ENCODE measurements at places on chromosomes 7 and 10. TPM values are rescaled to one million over a fixed set of nuclear protein-coding genes. Genes with fewer than 3 reads are reported as not detected.
A peak's percentile ranks its signal among the peaks of the same experiment; 100 is the strongest.

GRCh38 chr7:112930787-112931186 is 140.6 kb upstream of the TMEM168 start:
- DNase-seq, result no peak

GRCh38 chr10:20233423-20233822 is 417.2 kb downstream of the PLXDC2 start:
- no peak for DNase-seq

GRCh38 chr7:84549409-84549808 is 354.8 kb upstream of the SEMA3A start:
- no peak for DNase-seq

The UROS gene
- 44.5 TPM for total RNA-seq

- no peak for DNase-seq
Measured at GRCh38 chr10:33476757-33477273, 142.3 kb upstream of the NRP1 start.

The NAT16 gene
- not detected for total RNA-seq

GRCh38 chr7:2013381-2014311 is 219.1 kb downstream of the MAD1L1 start:
- DNase-seq, result no peak

- DNase-seq, result peak; percentile 27
Measured at GRCh38 chr10:21372651-21373410, 152.7 kb downstream of the SKIDA1 start.

The TMEM229A gene
- total RNA-seq, result not detected

DNA sequence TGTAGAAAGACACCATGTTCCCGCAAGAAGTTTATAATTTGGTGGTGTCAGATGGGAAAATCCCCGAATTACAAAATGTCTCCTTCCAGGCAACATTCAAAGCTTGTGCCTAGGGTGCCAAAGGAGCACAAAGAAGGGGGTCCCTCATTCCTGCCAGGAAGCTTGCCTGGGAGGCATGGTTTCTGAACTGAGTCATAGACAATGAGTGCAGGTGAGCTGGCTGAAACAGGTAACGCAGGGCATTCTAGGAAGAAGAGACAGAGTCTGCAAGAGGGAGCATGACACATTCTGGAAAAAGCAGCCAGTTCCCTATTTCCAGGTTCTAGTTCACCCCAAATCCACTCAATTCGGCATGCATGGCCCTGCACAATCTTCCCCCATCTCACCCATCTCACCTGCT is 11.9 kb upstream of the CALU start:
- no peak for DNase-seq

DNA sequence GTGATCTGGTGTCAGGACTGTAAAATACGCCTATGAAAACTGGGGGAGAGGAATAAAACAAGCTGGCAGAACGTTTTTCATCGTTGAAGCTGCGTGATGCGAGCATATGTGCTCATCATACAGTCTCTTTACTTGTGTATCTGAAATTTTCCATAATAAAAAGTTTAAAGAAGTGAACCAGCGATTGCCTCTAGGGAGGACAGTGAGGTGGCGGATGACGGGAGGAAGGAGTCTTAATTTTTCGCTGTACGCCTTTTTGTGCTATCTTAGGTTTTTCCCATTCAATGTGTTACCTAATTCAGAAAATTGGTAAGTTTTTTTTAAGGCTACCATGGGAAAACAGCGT is 891 bp upstream of the WAPL start:
- DNase-seq, result peak; percentile 29

- DNase-seq, result no peak
Measured at GRCh38 chr7:148702876-148703670, 4.4 kb downstream of the CUL1 start.

DNA sequence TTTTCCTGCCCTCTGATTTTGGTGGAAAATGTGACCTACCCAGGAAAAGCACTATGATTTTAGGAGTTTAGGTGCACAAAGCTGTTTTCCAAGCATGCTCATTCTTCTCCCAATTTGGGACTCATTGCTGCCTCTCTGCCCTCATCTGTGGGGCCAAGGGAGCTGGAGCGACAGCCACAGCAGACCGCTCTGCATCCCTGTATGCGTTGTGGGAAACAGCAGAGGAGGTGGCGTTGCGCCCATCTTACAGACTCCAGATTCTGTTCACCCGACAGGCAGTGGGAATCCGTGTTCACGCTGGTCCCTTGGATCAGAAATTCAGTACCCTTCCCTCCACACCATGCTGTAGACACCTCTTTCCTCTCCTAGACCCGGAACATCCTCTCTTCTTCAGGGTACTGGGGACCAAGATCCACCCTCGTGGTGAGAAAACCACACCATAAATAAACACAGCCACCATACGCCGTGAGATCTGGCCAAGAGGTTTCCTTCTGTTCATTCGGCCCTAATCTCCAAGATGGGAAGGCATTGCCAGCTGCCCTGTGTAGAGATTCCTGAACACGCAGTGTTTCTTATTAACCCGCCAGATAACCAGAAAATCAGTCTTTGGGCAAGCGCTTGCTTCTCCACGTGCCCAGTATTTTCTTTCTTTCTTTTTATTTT is 87.9 kb downstream of the CUX1 start:
- DNase-seq, result no peak
